ENCODE measurements at places on chromosomes 7 and 10. TPM values are rescaled to one million over a fixed set of nuclear protein-coding genes. Genes with fewer than 3 reads are reported as not detected.

PDE6C gene
- not detected for total RNA-seq

FAS gene
- total RNA-seq = 16.6 TPM

ASB15 gene
- not detected for total RNA-seq

RBP4 gene
- total RNA-seq = 0.99 TPM

CCDC136 gene
- total RNA-seq = 35.4 TPM

IGFBP1 gene
- not detected for total RNA-seq

ADAM22 gene
- total RNA-seq = 3.3 TPM

SLC18A3 gene
- 0.57 TPM for total RNA-seq

GNAI1 gene
- total RNA-seq = 61.0 TPM

FFAR4 gene
- total RNA-seq = 0.42 TPM

Measured in esophagus muscularis mucosa (tissue), 4 donors.